ENCODE measurements at places on chromosomes 3 and 15. TPM values are rescaled to one million over a fixed set of nuclear protein-coding genes. Genes with fewer than 3 reads are reported as not detected.

Gene CORO2B
- total RNA-seq, result 16.3 TPM

Gene SAMMSON
- not detected for total RNA-seq

- DNase-seq, result no peak
Measured at GRCh38 chr15:69232765-69233164, 65.9 kb upstream of the PAQR5 start.

- no peak for DNase-seq
Measured at GRCh38 chr3:38489766-38490165, 6.4 kb upstream of the EXOG start.

GRCh38 chr3:45657853-45658252 is 31.3 kb upstream of the SACM1L start:
- no peak for DNase-seq

DNA sequence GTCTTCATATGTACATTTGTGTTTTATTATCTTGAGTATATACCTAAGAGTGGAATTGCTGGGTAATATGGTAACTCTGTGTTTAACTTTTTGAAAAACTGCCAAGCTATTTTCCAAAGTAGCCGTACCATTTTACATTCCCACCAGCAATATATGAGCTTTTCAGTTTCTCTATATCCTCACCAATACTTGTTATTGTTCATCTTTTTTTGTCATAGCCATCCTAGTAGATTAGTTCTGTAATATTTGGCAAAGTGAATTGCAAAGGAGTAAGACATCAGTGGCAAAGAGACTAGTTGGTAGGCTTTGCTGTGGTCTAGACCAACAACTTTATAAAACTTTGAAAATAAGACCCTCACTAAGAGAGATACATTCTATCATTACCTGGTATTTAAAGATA is 21.4 kb downstream of the OXSR1 start:
- DNase-seq, result no peak

- no peak for DNase-seq
Measured at GRCh38 chr3:24299806-24300626, 194.6 kb downstream of the THRB start.

DNA sequence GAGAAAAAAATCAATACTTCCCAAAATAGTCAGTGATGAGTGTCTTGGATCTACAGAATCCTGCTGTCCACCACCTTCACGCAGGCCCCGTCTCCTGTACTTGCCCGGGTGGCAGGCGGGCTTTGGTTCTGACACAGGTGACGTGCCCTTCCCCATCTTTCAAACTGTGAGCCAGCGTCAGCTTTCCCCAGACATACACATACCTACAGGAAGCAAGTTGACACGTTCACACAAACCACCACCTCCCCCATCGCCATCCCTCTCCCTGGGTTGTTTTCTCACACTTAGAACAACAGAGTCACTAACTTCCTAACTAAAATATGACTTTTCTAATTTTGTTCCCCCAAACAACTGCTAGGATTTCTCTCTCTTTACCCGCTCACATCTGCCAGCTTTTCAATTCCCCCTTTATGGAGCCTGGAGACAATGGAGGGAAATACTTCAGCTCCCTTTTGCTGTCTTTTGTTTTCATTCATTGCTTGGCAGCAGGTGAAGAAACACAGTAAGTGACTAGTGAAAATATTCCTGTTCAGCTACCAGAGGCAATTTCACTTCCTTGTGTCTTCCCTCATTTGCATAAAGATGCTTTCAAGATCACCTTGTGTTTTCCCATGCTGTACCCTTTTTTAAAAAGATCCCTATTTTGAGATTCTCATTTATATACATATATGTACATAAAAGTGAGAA is 248.3 kb downstream of the SLCO3A1 start:
- DNase-seq, result no peak

DNA sequence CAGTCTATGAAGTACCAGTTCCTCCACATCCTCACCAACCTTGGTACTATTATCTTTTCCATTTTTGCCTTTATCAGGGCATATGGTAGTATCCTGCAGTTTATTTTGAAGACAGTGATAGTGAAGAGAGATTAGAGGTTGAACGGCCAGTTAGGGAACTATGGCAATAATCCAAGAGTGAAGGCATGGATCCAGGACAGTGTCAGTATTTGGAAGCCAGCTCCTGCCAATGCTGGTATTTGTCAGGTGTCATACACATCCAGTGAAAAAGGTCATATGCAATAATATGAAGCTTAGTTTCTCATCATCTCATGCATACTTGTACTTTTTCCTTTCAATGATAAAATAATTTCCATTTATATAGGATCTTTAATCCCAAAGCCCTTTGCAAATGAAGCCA is 56.8 kb upstream of the KCNMB2 start:
- no peak for DNase-seq

GRCh38 chr15:67611370-67612369 is 69.2 kb downstream of the MAP2K5 start:
- DNase-seq, result no peak

All from glutamatergic neuron (in vitro differentiated cells).